ENCODE measurements at places on chromosomes 3 and 15.

DNA sequence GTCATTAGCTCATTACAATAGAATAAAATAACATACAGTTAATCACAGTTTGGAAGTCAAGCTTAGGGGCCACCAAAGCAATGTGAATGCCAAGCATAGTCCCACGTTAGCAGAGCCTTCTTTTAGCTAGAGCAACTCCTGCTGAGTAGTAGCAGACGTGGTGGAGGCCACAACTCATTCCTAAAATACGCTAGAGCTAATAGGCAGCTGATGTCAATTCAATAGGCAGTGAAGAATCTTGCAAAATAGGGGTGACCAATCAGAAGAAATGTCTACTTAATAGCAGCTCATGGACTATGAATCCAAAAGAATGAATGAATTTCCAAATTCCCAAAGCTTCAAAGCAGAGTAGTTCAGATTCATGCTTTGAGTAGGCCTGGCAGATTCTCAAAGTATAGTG is 292.9 kb upstream of the RORA start:
- no peak for DNase-seq

GRCh38 chr3:64023861-64024223 is 548 bp upstream of the PSMD6 start:
- DNase-seq: no peak

- DNase-seq: no peak
These were observed 69.2 kb downstream of the MAP2K5 start for GRCh38 chr15:67611370-67612369.

DNA sequence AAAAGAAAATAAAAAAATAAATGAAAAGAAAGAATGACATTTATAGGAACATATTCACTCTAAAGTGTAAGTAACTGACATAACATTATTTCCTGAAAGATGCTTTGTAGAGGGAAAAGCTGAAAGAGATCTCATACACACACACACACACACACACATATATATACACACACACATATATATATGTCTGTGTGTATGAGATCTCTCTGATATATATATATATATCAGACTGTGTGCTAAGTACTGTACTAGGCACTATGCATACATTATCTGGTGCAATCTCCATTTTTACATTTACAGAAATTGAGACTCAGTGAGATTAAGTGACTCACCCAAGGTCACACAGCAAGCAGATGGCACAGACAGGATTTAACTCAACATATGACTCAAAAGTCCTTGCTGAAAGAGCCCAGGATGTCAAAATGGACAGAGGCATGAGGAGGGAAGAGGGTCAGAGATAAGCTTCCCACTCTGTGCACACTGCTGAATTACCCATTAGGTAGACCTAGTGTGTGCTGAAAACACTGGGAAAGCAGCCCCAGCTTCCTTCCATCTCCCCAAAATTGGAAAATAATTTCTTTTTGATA is 15.0 kb downstream of the BHLHE40 start:
- no peak for DNase-seq

DNA sequence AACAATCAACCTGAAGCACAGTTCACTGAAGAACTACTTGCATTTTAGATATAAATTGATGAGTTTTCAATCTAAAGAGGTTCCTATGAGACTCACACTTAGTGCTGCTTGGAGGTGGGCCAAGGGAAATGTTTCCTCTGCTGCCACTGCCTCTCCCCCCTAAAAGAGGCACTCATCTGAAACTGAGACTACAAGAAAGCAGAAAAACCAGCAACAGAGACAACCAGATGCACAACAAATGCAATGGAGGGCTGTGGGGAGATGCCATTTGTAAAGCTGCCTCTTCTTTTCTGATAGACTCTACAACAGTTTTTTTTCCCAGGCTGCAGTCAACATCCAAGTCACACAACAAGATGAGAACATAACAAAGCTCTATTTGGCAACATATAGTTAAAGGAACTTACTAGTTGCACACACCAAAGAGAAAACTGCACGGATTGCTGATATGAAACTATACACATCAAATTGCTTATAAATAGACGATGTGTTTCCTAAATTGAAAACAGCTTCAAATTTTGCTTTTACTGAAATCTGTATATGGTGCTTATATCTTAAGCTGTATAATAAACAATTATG is 11.0 kb downstream of the TSPAN3 start:
- peak; percentile 53 for DNase-seq

DNA sequence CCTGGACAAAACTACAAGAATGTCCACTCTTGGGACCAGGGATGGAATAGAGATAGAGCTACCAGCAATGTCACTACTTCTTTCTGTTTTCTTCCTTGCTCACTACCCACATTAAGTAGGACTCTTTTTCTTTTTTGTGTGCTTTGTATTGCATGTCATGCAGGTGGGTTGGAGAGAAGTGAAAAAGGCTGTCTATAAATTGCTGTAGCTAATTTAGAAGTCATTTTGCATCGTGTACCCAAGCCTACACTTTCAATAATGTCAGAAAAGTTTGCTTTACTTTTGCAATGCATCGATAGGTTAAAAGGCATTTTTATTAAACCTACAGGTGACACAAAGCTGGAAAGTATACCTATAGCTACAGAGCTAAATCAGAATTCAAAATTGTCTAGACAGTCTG is 58.9 kb downstream of the GTF2E1 start:
- DNase-seq: no peak

GRCh38 chr3:77707281-77707680 is 667.4 kb downstream of the ROBO2 start:
- DNase-seq: no peak

GRCh38 chr15:23910030-23910429 is 222.9 kb upstream of the NDN start:
- DNase-seq: no peak

- no peak for DNase-seq
These were observed 613.6 kb downstream of the CADM2 start for GRCh38 chr3:85572426-85572825.

Measured in activated CD4-positive, alpha-beta T cell treated with anti-CD3 and anti-CD28 coated beads, Interleukin-2, amount 10 ng/mL, durations not matched to agents 24 days and 14 days (primary cell).